ENCODE measurements at places on chromosomes 12 and 14. TPM values are rescaled to one million over a fixed set of nuclear protein-coding genes. Genes with fewer than 3 reads are reported as not detected.

GRCh38 chr14:70896981-70897380 lies 10.3 kb upstream of the PCNX1 start:
- DNase-seq = no peak
- H3K4me3 ChIP-seq = no peak overlapping the region
- no peak overlapping the region for H3K27ac ChIP-seq
- no peaks in the 10 kb centered on the region for H3K36me3 ChIP-seq

Gene CLEC6A
- not detected for total RNA-seq

- H3K27ac ChIP-seq = peak overlapping the region; percentile 87
- H3K27me3 ChIP-seq = no peaks in the 10 kb centered on the region
- peaks cover 49% of the 10 kb centered on the region for H3K4me1 ChIP-seq
- peak overlapping the region; percentile 73 for H3K4me3 ChIP-seq
- peak; percentile 75 for DNase-seq
- peaks cover 24% of the 10 kb centered on the region for H3K36me3 ChIP-seq
Observed at GRCh38 chr12:124862768-124863415, 772 bp downstream of the SCARB1 start.

DNA sequence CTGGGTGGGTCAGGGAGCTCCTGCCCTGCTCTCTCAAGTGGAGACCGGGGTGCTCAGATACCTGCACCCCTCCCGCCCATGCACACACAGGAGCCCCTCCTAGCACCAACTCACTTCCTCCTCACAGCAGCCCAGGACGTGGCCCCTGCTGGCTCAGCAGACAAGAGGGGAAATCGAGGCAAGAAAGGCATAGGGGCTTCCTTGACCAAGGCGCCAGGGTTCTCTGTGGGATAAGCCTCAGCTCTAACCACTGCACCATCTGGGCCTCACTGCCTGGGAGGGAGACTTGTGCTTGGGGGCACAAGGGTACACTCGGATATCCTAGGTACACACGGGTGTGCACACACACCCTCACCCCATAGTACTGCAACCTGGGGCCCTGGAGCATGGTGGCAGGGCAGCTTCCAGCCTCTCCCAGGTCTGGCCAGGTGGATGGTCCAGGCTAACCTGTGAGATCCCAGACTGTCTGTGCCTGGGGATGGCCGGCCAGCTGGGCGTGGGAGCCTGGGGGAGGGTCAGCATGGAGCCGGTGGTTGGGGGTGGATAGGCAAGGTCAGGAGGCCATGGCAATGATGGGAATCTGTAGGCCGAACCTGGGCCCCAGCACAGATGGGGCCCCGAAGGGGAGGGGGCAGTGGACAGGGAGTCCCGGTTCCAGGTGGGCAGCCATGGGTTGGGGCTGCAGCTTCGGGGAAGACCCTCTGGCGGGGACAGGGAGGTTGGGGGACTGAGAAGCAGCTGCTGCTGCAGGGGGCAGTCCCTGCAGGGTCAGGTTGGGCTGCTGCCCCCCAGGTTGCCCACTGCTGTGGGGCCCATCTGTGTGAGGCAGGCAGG lies 312.4 kb downstream of the TMEM121 start:
- no peaks in the 10 kb centered on the region for H3K36me3 ChIP-seq
- H3K4me3 ChIP-seq = no peak overlapping the region
- no peak overlapping the region for H3K27ac ChIP-seq
- DNase-seq = no peak
- H3K4me1 ChIP-seq = no peaks in the 10 kb centered on the region

Gene CBLN3
- total RNA-seq = 1.1 TPM

DNA sequence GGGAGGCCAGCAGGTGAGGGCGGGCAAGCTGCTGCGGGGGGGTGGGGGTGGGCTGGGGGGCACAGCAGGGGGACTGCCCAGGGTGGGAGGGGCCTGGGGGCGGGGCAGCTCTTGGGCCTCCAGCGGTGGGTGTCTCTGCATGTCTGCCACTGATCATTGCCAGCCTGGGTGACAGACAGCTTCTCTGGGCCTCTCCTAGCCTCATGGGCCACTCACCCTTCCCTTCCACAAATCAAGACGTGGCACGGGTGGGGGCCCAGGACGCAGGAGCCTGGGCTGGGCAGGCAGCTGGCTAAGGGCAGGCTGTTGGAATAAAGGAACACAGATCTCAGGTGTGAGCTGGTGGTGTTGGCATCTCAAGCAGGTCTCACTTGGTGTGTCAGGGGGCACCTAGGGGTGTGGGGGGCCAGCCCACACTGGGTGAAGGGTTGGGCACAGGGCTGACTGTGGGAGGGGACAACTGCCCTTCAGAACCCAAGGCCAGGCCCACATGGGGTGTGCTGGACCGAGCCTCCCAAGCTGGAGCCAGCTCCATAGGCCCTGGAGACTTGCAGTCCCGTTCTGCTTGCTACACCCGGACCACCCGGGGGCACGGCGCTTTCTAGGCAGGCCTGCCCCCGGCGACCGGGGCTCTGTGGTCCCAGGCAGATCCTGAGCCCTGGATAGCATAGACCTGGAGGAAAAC lies 3.0 kb downstream of the TEDC1 start:
- DNase-seq = no peak
- H3K4me3 ChIP-seq = no peak overlapping the region
- H3K4me1 ChIP-seq = peaks cover 21% of the 10 kb centered on the region
- no peak overlapping the region for H3K27ac ChIP-seq

Gene GSG1
- not detected for total RNA-seq

Data from Karpas-422 (cell line).